ENCODE measurements at places on chromosomes 5 and 9. TPM values are rescaled to one million over a fixed set of nuclear protein-coding genes. Genes with fewer than 3 reads are reported as not detected.

The PCDHA9 gene
- total RNA-seq, result not detected

The STPG3 gene
- not detected for total RNA-seq

The BTNL3 gene
- total RNA-seq, result not detected

The GRAMD2B gene
- 2.7 TPM for total RNA-seq

The LHX3 gene
- 0.19 TPM for total RNA-seq

The LURAP1L gene
- total RNA-seq, result not detected

The ZNG1C gene
- total RNA-seq, result 56.2 TPM

The PCDHGA3 gene
- 0.32 TPM for total RNA-seq

The PCDHB11 gene
- not detected for total RNA-seq

The PCDHGA9 gene
- 1.9 TPM for total RNA-seq

DNA sequence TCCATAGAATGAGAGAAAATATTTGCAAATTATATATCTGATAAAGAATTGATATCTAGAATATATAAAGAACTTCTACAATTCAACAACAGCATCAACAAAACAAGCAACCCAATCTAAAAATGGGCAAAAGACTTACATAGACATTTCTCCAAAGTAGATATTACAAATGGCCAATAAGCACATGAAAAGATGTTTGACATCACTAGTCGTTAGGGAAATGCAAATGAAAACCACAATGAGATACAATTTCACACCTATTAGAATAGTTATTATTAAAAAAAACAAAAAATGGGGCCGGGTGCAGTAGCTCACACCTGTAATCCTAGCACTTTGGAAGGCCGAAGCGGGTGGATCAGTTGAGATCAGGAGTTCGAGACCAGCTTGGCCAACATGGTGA lies 24.4 kb downstream of the CATSPER3 start:
- DNase-seq, result no peak

DNA sequence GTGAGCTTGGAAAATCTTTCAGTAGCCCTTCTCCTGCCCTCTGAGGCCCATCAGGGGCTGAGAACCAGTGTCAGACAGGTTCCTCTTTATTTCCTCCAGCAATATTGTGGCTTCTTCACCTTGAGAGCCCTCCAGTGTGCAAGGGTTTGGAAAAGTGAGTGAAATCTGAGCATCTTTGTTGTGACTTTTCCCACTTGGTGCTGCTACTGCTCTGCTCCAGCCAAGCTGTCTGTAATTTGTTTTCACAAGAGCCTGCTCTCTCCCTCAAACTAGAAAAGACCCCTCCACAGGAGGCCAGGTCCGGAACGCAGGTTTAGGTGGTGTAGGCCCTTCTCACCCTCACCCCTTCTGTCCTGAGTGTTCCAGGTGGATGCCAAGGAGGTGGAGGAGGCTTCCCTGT lies 57.4 kb upstream of the SPRY4 start:
- no peak for DNase-seq

DNA sequence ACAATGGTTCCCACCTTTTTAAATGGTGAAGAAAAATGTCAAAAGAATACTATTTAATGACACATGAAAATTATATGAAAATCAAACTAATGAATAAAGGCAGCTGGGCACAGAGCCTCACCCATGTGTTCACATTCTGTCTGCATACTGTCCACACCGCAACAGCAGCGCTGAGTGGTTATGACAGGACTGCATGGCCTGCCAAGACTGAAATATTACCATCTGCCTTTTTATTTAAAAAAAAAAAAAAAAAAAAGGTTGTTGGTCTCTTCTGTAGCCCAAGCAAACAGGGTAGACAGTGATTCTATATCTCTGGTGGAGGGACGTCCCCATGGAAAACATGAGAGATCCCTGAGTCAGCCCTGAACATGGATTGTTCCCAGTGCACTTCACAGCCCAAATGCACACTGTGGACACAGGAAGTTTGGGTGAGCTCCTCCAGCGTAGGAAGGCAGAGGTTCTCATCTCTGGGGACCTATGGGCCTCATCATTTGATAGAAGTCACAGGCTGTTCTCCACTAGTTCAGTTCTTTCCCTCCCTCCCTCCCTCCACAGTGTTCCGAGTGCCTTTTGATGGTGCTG lies 44.9 kb upstream of the SHC3 start:
- no peak for DNase-seq

DNA sequence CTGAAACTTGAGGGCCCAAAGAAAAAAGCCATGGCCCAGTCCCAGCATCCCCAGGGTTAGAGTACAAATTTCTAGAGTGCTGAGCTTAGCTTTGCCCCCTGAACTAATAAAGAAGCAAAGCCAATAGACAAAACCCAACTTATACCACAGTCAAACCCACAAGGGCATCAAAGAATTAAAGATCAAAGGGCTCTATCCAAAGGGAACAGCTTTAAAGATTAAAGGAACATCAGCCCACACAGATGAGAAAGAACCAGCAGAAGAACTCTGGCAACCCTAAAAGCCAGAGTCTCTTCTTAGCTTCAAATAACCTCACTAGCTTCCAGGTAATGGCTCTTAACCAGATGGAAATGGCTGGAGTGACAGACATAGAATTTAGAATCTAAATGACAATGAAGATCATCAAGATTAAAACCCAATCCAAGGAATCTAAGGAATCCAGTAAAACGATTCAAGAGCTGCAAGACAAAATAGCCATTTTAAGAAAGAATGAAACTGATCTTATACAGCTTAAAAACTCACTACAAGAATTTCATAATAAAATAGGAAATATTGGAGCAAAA lies 93.9 kb downstream of the YIPF5 start:
- DNase-seq, result no peak

DNA sequence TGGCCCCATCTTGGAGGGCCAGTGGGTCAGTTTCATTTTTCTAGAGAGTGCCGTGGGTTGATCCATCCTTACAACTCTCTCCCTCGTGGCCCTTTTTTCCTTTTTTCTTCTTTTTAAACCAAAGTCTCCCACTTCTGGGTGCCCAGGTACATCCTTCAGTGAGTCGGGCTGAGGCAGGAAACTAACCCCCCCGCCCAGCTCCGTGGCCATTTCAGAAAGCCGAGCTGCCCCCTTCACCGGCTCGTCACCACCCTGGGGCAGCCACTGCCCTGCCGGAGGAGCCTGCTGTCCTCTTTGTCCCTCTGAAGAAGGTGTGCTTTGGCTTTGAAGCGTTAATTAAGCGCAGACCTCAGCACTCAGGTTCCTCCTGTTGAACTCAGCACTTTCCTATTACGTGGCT lies 5.2 kb downstream of the CFAP77 start:
- DNase-seq, result no peak

DNA sequence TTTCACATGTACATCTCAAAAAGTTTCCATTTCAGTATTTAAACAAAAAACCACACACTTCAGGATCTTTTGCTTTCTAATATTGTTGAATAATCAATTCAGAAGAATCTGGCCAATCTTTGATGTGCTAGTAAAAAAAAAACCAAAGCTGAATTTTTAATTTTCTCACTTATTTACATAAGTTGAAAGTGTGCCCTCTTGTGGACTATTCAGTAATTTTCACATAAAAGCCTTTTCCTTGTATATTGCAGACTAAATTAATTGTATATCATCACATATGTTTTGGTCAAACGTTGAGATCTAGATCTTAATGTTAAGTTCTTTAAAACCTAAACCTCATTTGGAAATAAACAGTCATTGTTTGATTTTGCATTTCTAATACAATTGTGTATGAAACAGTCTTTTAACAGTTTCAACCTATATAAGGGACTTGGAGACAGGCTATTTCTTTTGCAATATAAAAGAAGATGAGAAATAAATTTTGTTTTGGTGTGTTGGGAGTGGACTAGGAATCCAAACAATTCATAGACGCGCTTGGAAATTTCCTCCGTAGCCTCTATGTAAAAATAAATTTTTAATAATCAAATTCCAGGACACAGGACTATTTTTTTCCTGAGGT lies 68.1 kb downstream of the NIPBL start:
- DNase-seq, result peak; percentile 71

DNA sequence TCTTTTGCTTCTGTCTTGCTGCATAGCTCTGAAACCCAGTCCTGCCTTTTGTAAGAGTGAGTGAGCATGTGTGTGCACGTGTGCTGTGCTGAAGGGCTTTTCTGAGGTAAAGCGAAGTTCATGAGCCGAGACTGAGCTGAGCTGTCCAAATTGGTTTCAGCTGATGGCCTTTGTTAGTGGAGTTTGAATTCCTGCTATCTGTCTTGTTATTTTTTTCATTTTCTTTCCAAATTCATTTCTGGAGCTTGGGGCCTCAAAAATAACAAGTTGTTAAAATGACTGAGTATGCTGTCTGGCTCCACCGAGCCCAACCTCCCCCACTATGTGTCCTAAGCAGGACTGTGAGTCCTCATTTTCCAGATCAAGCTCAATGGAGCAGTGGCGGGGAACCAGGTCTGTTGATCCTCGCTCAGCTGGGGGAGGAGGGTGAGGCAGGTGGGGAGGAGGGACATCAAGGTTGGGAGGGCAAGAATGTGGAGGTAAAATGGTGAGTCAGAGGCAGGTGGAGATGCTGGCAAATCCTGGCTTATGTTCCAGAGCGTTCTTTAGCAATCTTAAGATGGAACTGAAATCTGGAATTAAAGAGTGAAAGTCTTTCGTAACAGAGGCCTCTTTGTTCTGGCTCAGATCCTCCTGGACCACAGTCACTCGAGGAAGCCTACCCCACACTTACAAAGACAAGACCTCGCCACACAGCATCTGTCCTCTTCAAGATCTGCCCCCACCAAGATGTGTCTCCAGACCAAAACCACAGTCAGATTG lies 63.9 kb downstream of the SREK1 start:
- DNase-seq, result no peak

DNA sequence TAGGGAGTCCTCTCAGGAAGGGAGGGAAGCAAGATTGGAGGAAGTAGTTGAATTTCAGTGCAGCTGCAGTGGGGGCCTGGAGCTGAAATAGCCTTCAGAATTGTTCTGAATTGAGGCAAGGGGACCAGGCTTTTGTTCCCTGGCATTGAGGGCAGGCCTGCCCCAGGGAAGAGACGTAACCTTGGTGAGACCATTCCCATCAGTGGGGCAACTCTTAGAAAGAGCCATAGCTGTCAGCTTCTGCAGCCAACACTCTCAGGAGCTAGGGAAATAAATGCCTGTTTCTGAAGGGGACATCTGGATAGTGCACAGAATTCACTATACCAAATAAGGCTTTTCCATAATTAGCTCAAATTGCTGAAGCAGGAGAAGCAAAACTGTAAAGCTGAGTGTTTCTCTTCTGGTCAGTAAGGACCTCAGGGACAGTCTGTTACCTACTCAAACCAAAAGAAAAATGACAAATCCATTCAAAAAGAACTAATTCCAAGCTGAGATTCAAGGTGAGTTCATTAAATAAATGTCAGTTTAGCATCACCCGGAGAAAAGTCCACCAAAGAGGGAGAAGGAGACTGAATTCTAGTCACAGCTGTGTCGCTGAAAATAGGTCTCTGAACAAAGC lies 44.0 kb downstream of the LYRM7 start:
- DNase-seq, result no peak

DNA sequence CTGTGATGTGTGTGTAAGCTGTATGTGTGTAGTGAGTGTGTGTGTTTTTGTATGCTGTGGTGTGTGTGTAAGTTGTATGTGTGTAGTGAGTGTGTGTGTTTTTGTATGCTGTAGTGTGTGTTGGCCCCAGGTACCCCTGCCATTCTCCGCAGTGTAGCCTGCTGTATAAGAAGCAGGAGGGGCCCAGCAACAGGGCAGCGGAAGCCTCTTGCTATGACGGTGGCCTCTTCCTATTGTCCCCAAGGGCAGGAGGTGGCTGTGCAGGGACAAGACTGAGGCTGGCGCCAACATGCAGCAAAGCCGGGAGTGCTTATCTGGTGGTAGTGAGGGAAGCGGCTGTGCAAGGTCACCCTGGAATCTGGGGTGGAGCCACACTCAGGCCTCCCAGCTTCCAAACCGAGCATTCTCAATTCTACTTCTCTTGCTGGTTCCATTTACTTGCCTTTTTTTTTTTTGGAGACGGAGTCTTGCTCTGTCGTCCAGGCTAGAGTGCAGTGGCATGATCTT lies 5.1 kb downstream of the SPAAR start:
- no peak for DNase-seq

GRCh38 chr5:135444881-135445280 lies 2.3 kb downstream of the DCANP1 start:
- DNase-seq, result no peak

- DNase-seq, result no peak
Observed at GRCh38 chr5:126965061-126965475, 65.3 kb downstream of the MARCHF3 start.

DNA sequence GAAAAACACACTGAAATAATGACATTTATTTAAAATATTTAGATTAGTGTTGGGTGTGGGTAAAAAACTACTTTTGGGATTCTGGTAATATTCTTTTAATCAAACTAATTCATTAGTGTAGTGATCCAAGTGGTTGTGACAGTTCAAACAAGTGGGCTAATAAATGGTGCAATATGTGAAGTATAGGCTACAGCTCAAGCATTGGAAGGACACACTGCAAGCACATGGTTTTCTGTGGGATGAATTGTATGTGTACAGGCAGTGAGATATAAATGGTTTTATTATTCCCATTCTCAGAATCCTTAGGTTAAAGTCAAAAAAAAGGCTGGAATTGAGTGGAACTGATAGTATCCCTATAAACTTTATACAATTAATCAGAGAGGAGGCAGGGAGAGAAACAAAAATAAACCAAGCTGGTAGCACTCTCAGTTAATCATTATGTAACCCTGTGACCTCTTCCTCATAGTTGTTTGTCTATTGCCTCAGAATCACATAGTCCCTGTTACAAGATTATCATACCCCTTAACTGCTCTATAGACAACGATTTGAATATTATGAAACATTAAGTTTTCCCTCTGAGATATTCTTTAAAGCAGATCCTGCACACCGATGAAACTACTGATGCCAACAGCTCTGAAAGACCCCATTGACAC lies 1755.4 kb upstream of the ACO1 start:
- DNase-seq, result no peak

DNA sequence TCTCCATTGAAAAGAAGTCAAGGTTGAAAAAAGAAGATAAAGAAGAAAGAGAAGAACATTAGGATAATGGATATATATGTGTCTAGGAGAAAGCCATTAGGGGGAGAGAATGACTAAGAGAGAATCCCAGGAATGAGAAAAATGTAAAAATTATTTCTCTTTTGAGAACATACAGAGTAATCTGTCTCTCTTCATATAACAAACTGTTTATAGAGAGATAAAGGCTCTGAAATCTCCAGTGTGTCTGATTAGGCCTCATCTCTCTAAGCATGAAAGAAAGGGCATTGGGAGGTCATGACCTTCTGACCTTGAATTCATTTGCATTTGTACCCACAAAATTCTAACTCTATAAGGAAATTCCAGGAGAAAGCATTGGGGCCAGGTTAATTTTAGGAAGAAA lies 3.5 kb upstream of the MPDZ start:
- no peak for DNase-seq

GRCh38 chr5:96537386-96537785 lies 104.3 kb upstream of the PCSK1 start:
- no peak for DNase-seq

DNA sequence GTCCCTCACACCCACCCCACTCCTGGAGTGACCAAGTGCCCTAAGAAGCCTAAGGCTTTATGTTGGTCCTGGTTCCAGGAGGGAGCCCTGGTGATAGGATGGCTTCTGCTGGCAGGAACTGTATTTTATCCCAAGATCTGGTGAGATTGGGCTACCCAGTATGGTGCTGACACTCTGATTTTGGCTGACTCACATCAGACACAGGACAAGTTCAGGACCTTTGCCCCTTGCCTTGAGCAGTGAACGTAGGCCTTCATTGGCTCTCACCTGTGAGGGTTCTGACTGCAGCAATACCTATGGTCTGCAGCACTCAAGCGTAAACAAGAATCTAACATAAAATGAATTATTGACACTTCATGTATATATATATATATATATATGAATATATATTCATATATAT lies 25.0 kb downstream of the BHMT start:
- DNase-seq, result no peak

- no peak for DNase-seq
Observed at GRCh38 chr5:93192683-93193082, 388.3 kb downstream of the NR2F1-AS1 start.

- no peak for DNase-seq
Observed at GRCh38 chr9:77163884-77164283, 13.4 kb upstream of the VPS13A start.

All from B cell (primary cell).